ENCODE measurements at places on chromosomes 13 and 19. TPM values are rescaled to one million over a fixed set of nuclear protein-coding genes. Genes with fewer than 3 reads are reported as not detected.
A peak's percentile ranks its signal among the peaks of the same experiment; 100 is the strongest.

DNA sequence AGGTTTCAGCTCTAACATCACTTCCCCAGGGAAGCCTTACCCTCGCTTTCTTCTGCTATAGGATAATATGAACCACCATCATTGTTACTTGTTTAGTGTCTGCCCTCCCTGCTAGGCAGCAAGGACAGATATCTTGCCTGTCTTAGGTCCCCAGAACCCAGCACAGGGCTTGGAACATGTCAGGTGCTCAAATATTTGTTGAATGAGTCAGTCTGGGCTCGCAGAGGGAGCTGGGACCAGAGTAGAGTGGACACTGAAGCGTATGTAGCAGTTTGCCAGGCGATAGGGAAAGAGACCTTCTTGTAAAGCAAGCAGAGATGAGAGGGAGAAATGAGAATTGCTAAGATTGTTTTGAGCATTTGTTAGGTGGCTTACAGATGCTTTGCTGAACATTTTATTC, 11.7 kb downstream of the BCKDHA start:
- H3K4me3 ChIP-seq, result peak overlapping the region; percentile 18
- H3K4me1 ChIP-seq, result peaks cover 19% of the 10 kb centered on the region
- H3K36me3 ChIP-seq, result no peaks in the 10 kb centered on the region
- peak; percentile 71 for DNase-seq

- no peaks in the 10 kb centered on the region for H3K27me3 ChIP-seq
- H3K27ac ChIP-seq, result no peak overlapping the region
- DNase-seq, result no peak
- no peaks in the 10 kb centered on the region for H3K4me1 ChIP-seq
- no peak overlapping the region for H3K4me3 ChIP-seq
- H3K36me3 ChIP-seq, result no peaks in the 10 kb centered on the region
Observed at GRCh38 chr13:106401081-106401480, 134.4 kb downstream of the EFNB2 start.

- peaks cover 68% of the 10 kb centered on the region for H3K4me1 ChIP-seq
- H3K27ac ChIP-seq, result peak overlapping the region; percentile 100
Observed at GRCh38 chr19:41000310-41000737, 9.2 kb downstream of the CYP2B6 start.

The PLPPR3 gene
- 0.27 TPM for total RNA-seq

The CCL25 gene
- not detected for total RNA-seq

The ZNF610 gene
- not detected for total RNA-seq

All from Calu3 (cell line).